ENCODE measurements at places on chromosomes 5 and 9.

DNA sequence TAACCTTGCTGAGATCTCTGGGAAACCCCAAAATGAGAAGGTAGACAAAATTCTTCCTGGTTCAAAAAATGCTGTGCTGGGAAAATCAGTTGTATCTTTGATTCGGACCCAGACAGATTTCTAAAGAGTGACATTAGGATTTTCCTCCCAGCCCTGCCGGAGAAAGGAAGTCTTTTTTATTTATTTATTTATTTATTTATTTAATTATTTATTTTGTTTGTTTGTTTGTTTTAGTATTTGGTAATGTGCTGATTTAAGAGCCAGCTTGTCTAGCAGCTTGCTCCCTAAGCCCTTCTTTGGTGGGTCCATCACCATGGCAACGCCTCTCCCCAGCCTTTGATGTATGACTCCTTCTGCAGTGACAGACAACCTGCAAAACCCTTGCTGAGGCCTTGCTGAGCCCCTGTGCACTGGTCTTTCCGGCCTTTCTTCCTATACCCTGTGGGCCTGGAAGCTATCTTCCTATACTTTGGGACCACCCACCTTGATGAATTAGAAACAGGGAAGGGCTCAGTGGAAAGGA, 60.6 kb upstream of the AFAP1L1 start:
- DNase-seq: no peak

- no peak for DNase-seq
Observed at GRCh38 chr9:72394066-72394465, 29.1 kb upstream of the ZFAND5 start.

DNA sequence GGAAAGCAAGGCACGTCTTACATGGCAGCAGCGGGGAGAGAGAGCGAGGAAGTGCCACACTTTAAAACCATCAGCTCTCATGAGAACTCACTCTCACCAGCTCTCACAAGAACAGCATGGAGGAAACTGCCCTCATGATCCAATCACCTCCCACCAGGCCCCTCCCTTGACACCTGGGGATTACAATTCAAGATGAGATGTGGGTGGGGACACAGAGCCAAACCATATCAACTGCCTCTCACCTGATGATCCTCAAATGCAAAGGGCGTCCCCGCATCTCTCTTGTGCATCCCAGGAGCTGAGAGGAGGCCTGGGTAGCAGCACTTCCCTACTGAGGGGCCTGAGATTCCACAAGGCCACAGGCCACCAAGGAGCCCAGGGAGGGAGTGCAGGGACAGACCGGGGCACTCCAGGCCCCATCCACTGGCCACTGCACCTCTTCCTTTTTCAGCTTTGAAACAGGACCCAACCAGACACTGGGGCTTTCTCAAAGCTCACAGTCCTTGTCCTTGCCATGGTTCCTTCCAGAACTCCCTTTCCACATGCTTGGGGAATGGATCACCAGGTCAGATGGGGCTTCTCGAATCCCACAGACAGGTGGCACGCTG, 54.5 kb upstream of the IL17B start:
- no peak for DNase-seq

- DNase-seq: no peak
Observed at GRCh38 chr5:65907135-65907534, 19.2 kb upstream of the ERBIN start.

DNA sequence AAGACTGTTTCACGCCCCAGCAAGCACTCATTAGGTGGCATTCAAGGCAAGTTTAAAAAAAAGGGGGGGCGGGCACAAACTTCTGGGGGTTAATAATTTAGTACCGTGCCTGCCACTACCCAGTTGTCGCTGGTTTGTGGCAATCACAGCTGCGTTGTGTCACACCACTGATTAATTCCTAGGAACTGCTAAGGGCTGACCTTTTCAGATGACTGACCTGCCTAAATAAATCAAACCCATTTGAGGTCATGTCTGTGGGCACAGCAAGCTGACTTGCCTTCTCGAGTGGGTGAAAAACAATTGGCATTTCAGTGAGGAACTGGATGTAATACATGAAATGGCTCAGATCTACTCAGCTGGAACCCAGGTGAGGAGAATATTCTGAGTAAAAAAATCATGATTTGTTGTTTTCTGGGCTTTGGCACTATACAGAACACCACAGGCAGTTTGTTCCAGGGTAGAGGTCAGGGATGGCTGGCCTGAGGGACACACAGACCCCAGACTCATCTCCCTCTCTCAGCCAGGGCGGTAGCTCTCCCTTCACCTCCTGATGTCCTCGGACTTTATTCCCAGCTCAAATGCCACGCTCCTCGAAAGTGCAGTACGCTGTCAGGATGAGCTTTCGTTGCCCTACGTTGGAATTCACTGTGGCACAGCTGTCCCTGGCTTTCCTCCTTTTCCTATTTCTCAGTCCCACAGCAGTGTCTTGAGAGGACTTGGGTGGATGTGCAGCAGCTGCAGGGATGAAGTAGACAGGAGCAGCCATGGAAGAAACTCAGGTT, 15.5 kb upstream of the MGAT1 start:
- no peak for DNase-seq

DNA sequence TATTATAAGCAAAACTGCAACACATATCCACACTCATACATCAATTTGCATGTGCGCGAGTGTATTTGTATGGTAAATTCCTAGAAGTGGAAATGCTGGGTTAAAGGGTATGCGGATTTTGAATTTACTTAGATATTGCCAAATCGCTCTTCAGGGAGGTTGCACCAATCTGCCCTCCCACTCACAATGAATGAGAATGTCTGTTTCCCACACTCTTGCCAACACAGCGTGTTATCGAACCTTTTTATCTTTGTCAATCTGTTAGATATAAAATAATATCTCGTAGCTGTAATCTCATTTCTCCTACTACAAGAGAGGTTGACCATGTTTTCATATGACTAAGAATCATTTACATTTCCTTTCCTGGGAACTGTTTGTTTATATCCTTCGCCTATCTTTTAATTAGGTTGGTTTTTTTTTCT, 35.7 kb downstream of the LHX2 start:
- no peak for DNase-seq

GRCh38 chr9:93488244-93488643, 34.9 kb upstream of the FAM120AOS start:
- no peak for DNase-seq
